Tibial artery (tissue), 4 donors: ENCODE measurements at places on chromosomes 4 and X.

DNA sequence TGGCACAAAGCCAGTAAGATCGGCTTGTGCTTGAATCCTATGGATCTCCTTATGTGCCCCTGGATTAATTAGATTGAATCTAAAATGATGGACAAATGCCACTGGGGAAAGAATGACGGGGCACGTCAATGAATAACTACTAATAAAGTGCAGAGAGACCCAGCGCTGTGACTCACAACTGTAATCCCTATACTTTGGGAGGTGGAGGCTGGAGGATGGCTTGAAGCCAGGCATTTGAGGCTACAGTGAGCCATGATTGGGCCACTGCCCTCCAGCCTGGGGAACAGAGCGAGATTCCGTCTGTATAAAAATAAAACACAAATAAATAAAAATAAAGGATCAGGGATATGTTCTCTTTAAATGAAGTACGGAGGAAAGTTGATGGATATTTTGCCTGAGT, 179.4 kb downstream of the DCHS2 start:
- no peak for DNase-seq

DNA sequence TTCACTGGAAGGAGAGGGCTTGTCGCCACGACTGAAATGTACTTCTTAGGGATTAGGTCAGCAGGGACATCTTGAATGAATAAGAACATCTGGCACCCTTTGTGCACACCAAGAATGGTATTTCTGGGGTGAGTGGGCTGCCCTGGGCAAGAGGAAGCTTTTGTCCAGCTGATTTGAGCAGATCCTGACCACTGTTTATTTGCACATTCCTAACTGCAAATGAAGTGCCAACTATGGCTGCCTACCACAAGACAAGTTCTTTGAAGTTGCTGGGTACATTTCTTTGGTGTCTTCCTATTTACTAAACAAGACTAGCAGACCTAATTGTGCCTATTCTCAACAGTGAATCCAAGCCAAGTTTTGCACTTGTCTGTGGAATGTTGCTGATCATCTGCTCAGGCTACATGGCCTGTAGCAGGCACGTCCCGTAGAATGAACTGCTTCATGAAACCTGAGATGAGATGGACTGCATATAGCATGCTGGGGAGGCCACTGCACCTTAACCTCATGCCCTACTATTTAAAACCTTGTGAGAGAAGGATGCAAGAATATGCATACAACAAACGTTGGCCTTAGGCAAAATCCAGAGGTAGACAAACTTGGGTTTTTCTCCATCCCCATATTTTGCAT, 45.0 kb downstream of the PIR start:
- no peak for DNase-seq

DNA sequence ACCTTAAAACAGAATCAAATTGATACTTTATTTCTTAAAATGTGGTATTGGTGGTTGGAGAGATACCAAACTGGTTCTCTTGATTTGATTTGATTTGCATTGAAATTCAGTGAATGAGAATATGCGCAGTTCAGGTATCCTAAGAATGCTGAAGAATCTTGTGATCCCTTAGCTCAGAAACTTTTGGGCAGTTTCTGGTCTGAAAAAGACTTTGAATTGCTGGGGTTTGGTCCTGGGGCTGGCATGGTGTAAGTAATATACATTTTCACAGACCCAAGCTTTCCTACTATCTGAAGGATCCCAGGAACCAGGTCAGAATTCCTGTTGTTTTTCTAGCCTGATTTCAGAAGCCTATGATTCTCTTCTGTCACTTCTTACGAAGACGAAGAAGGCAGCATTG, 6.6 kb downstream of the RAB33B start:
- DNase-seq, result no peak

DNA sequence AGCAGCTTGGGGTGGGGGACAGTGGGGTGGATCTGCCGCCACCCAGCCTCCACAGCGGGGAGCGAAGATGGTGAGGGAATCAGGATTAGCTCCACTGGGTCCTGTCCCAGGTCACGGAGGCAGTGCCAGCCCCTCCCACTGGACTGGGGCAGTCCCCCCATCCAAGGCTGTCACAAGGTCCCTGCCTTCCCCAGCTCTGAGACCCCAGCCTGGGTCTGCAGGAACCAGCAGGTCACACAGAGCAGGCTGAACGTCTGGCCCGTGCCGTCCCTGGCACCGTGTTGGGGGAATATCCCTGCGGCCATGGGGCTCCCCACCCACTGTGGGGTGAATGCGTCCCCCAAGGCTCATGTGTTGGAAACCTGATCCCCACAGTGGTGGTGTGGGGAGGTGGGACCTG, 62.6 kb downstream of the FAM53A start:
- DNase-seq, result no peak

GRCh38 chrX:9647431-9647830, 118.2 kb downstream of the GPR143 start:
- no peak for DNase-seq

GRCh38 chr4:70630162-70630561, 1.6 kb downstream of the ENAM start:
- no peak for DNase-seq

GRCh38 chrX:25002661-25003020, 13.1 kb downstream of the ARX start:
- DNase-seq, result no peak

GRCh38 chr4:153634738-153635353, 49.2 kb upstream of the TLR2 start:
- DNase-seq, result no peak

DNA sequence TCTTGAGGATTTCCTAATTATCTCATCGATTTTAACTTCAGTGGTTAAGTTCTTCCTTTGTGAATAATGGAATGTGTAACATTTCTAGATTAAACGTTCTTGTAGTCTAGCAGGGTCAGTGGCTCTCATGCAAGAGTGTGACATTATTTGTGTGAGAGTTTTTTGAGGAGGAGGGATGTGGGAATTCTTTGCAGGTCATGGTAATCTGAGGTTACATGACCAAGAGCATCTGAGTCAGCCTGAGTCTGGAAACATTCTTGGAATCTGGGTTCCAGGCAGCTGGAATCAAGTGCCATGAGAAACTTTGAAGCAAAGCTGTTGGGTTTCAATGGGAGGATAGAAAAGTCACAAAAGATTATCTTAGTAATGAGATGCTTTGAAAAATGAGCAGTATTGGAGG, 49.5 kb downstream of the GK start:
- no peak for DNase-seq

DNA sequence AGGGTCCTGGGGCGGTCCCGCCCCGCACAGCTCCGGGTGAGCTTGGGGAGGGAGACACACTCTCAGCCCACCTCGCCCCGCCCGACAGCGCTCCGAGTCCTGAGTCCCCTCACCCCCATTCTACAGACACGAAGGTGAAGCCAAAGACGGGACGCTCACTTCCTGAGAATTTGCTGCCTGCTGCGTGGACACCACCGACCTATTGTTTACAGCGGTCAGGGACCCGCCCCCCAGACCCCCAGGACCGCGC, 796 bp upstream of the ZNF141 start:
- no peak for DNase-seq

DNA sequence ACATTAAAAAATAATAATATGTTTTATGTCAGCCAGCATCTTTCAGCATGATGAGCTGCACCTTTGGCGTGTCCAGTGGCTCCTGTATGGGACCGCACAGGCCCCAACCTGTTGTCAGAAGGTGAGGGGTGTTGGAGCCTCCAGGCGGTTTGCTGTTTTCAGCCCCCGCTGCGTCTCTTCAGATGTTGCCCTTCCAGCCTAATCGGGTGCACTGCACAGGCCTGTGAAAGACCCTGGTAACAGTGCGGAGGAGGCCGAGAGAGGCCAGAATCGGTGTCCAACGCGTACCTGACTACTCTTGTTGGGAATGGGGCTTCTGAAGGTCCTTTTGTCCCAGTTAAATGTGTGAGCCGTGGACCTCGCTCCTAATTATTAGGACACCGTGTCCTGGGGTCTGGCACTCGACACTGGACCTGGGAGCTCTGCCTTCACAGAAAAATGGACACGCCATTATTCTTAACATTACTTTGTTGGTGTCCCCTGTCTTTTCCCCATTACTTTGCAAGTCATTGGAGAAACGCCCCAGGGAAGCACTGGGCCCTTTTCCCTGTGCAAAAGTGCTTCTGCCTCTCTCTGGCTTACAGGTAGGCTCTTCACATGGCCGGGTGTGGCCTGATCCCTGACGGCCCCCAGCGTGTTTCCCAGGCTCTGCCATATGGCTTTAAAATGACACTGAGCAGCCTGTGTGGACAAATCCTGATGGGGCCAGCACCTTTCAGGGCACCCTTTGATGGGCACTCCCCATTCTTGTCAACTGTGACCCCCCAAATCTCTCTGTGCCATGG, 51.2 kb downstream of the TBC1D14 start:
- DNase-seq, result no peak

DNA sequence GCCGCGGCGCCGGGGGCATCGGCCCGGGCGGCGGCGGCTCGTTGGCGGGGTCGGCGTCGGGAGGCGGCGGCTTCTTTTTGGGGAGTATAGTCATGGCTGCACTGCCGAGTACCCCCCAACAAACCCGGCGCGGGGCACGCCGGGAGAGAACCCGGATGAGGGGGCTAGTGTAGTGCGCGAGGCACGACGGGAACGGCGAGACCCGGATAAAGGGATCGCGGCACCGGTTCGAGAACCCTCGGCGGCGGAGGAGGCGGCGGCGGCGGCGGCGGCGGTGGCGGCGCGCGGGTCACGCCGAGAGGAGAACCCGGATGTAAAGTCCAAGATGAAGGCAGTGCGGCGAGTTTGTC, at the start of gene OTUD5:
Gene OTUD5 (minus strand): TSS at position 131 of the 350 bp plus-strand sequence. CDS start 37 bp downstream, at position 94.
- DNase-seq, result peak; percentile 47

GRCh38 chr4:101178731-101179130, 168.6 kb downstream of the PPP3CA start:
- no peak for DNase-seq

- no peak for DNase-seq
Observed at GRCh38 chr4:95355021-95355420, 193.8 kb downstream of the UNC5C start.

- no peak for DNase-seq
Observed at GRCh38 chr4:15240764-15241163, 187.1 kb upstream of the C1QTNF7 start.

DNA sequence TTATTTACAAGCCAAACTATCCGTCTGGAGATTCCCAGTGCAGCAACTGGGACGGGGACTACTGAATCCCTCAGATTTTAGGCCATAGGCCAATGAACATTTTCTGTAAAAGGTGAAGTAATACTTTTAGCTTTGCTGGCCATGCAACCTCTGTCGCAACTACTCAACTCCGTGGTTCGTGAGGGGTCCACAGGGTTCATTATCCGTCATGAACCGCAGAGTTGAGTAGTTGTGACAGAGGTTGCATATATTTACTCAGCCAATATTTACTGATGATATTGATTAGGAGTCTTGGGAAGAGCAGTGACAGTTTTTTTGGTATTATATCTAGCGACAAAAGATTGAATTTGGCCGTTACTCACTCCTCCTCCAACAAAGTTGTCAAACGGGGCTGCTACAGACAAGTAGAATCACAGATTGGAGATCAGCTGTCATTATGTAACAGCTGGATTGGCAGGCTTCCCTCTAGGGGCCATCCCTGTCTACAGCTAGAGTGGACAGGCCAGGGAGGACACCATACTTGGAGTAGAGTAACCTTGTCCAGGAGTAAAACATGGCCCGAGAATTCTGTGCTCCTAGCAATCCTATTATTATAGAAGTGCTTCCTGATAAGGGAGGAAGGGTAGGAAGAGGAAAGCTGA, 37.2 kb upstream of the CD38 start:
- DNase-seq, result no peak

DNA sequence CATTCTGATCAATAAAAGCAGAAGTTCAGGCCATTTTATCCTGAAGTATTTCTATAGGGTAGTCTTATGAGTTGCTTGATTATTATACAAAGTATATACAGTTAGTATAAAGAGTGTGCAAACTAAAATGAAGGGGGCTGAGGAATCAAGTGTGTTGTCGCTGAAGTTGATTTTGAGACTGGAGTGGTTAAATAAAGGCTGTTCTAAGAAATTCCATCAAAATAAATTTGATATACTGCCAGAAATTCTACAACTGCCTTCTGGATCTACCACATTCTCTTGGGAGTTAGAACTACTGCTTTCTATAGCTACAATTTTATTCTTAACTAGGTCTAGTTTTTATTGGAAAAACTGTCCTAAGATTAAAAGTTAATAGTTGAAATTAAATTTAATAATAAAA, 12.4 kb downstream of the EDNRA start:
- no peak for DNase-seq

DNA sequence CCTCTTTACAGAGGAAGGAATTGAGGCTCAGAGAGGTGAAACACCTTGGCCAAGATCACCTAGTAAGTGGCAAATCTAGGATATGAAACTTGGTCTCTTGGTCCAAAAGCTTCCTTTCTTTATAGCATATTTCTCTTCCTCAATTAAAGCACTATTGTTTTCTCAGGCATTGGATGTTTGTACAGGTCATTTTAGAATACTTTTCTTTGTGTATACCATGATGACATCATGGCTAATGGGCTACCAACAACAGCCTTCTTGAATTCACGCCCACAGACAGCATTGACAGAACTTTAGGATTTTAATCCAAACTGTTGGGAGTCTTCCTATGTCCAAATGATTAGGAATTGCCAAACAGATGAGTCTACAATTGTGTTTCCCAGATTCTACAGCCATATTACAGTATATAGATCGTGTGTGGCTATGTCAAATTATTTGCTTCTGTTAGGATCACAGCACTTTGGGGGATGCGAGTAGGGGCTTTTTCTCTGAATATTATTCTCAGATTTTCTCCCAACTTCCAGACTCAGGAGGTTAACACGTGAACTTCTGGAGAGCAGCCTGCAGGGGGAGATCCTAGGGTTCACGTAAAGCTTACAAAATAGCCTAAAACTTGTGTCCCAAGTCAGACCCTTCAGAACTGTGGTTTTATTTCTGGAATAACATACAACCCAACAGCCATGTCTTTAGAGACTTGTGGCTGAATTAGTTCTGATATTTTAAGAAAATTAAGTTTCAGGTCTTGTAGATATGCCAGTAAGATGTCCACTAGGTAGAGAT, 191.8 kb downstream of the SHROOM3 start:
- DNase-seq, result no peak

- DNase-seq, result no peak
Observed at GRCh38 chr4:7732263-7732662, 207.4 kb downstream of the AFAP1 start.

DNA sequence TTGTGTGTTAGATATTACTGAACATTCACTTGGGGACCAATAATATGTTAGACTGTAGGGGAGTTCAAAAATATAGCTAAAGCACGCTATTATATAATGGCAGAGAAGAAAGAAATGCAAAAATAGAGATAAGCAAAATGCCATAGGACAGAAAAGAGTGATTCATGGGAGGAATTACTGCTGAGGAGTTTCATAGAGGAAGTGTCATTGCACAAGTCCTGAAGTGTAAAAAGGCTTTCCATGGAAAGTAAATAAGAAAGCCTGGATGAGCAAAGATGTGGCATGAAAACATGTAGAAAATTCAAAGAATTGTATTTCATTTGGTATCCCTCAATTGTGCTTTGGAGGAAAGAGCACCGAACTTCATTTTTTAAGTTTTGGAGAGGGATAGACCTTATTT, 14.5 kb downstream of the HMGB2 start:
- DNase-seq, result no peak

- peak; percentile 32 for DNase-seq
Observed at GRCh38 chr4:151801547-151802516, 41.0 kb upstream of the GATB start.
